AG08395 (cell line): ENCODE measurements at places on chromosomes 2 and 18.

- DNase-seq, result no peak
Observed at GRCh38 chr18:73975266-73975665, 172.4 kb downstream of the FBXO15 start.

- DNase-seq, result no peak
Observed at GRCh38 chr2:127646487-127647241, 711 bp downstream of the GPR17 start.

DNA sequence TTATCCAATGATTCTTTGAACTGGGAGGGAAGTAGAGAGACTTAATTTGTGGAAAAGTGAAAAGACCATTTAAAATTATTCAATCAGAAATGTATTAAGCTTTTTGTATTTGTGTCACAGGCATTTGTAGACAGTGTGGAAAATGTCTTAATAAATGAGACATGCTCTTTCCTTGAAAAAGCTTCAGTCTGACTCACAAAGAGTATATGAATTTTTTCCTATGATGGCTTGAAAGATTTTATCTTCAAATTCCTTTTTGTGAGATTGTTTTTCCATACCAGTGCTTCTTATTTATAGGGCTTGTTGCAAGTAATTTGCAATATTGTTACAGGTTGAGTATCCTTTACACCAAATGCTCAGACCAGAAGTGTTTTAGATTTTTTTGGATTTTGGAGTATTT lies 39.5 kb downstream of the STON1 start:
- peak; percentile 33 for DNase-seq

DNA sequence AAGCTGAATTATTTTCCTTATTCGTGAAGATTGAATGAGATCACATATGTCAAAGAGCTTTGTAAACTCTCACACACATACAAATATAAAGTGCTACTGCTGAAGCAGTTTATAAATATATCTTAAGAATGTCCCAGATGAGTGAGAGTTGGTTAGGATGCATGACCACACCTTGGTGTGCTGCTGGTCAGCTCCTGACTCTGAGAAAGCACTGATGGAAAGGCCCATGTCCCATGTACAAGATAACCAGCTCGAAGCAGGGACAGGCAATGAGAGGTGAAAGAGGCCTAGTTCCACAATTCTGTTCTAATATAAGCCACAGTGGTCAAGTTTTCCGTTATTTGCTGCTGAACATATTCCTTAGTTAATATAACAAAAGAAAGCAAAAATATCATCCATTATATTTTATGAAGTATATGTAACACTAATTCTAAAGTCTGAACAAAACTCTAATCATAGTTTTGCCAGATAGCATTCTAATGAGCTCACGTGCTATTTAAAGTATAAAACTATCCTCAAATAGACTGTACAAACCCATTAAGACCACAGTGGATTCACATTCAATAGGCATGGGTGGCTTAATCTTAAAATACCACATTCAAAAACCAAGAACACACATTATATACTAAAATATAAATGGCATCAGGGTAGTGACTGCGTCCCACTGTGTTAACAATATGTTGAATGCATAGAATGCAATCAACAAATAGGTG lies 49.1 kb downstream of the CHMP3 start:
- no peak for DNase-seq

- peak; percentile 72 for DNase-seq
Observed at GRCh38 chr2:171515672-171516298, 6.5 kb upstream of the CYBRD1 start.

DNA sequence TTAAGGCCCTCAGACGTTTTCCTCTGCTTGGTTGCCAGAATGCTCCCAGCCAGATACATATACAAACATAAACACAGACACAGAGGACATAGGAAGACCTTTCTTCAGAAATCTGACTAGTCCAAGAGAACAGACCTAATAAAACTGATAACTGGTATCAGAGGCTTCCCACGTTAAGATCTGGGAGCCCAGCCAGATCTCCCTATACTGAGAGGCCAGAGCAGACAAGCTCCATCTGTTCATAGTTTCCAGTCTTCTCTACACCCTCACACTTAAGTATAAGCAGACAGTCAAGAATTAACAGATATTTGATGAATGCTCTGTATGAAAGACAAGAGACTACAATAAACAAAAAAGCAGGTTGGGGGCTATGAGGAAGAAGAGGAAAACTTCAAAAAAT lies 240.5 kb upstream of the CHAC2 start:
- DNase-seq, result no peak

- no peak for DNase-seq
Observed at GRCh38 chr2:17069564-17069963, 403.9 kb upstream of the CYRIA start.

- no peak for DNase-seq
Observed at GRCh38 chr2:46200861-46201605, 96.2 kb upstream of the EPAS1 start.

DNA sequence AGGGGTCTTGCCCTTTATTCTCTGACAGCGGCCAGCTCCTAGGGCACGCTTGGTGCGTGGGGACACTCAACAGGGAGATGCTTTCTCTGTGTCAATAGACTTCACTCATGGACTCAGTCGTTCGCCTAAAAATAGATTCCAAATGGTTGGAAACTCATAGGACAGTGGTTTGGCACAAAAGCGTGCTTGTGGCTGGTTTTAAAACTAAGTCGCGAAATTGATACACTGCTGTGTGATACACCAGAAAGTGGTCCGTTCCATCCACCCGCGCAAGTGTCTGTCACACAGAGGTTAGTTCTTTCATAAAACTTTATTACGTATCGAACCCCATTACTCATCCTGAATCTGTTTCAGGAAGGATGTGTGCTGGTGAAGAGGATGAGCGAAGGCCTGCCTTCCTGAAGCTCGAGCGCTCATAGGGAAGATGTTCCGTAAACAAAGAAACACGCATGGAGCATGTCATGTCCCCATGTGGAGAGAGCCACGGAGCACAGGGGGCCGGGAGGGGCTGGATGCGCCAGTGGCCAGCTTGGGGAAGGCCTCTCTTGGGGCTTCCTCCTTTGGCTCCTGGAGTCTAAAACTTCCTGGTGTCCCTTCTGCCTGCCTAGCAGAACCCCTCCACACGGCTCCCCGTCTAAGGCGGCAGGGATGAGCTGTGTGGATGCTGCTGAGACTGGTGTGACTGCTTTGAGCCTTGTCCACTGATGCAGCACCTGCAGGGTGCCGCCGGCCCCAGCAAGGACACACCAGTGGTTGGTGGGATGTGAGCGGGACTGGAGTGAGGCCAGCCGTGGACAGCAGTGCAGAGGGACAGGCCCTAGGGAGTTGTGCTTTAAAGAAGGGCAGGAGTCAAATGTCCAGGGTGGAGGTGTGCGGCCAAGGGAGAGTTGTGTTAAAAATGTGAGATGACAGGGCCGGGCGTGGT lies 207.2 kb downstream of the GBX2 start:
- no peak for DNase-seq

- DNase-seq, result no peak
Observed at GRCh38 chr2:141529659-141530058, 601.2 kb downstream of the LRP1B start.

- DNase-seq, result peak; percentile 2
Observed at GRCh38 chr2:82790206-82791021, 1668.7 kb downstream of the SUCLG1 start.

GRCh38 chr2:114192362-114192761 lies 250.1 kb upstream of the DPP10 start:
- DNase-seq, result no peak

DNA sequence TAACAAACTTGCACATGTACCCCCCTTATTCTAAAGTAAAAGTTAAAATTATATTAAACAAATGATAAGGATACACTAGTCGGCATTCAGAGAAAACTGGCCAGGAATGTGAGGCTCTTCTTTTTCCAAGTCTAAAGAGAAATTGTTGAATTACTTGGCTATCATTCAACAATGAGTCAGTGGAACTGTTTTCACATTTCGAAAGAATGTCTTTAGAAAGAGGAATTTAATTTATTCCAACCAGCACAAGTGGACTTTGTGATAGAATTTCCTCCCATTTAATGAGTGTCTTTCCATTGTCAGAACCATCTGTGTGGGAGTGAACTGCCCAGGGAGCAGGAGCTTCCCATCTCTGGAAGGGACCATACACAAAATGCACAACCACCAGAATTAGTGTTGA lies 792.2 kb downstream of the EPHA4 start:
- DNase-seq, result peak; percentile 10

DNA sequence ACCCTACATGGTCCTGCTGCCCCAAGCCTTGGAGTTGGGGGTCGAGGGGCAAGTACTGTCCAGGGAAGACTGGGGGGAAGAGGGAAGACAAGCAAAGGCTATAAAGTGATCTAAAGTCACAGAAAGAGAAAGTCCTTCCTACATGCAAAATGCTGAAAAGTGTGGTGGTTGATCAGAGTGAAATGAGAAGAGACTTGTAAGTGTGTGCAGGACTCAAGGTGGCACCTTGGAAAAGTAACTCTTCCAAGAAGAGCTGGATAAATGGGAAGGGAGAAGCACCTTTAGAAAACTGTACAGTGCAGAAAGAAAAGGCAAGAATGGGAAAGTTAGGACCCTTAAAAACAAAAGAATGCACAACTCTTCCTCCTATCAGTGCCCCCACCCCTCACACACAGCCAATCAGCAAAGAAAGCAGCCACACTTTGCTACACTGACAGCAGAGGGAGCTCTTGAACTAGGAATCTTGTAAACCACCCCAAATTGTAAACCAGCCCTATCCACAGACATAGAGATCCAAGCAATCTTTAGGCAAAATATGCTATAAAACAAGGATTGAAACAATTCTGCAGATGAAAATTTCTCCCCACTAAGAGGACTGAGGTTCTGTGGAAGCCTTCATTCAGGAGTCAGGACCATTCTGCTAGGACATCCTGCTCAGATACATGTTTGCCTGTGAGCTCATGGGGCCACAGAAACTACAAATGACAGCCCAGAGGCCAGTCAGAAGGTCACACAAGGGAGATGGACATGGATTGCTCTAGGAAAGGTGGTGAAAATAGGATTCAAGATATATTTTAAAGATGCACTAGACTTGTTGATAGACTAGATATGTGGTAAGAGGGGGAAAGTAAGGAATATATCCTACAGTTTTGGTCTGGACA lies 146.4 kb downstream of the FTCDNL1 start:
- DNase-seq, result peak; percentile 64

- no peak for DNase-seq
Observed at GRCh38 chr2:43192744-43193651, 33.4 kb downstream of the ZFP36L2 start.

DNA sequence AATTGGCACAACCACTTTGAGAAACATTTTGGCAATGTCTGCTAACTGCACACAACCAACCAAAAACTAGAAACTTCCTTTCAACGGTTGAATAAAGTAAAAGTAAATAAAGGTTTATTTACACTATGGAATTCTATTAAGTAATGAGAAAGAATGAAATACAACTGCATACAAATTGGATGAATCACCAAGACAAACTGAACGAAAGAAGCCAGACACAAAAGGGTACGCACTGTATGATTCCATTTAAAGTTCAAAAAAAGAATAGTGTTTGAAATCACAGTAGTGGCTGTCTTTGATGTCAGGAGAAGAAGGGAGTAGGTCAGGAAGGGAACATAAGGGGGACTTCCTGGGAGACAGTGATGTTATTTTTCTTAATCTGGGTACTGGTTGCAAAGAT lies 46.5 kb upstream of the SULT1C3 start:
- no peak for DNase-seq

DNA sequence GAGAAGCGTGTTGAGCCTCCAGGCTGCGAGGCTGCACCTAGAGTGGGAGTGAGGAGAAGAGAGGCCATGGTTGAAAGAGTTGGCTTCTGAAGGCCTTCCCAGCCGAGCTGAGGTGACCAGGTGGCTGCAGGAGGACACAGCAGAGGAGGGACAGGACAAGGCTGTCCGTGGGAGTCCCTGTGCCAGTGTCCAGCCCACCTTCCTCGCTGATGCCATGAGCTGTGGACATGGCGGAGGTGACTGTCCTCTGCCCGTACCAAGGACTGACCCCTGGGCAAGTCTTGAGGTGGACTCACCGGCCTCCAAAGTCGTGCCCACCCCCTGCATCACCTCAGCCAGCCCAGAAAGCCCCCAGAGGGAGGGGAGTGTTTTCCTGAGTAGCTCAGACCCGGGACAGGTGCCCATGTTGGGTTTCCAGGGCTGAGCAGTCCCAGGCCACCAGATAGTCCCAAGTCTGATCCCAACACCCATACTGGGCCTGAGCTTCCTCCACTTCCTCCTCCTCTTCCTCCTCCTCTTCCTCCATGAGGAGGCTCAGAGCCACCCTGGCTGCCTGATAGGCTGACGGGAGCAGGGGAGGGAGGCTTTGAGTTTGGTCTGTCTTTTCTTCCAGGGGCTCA lies 43.0 kb upstream of the FOSL2 start:
- DNase-seq, result no peak

GRCh38 chr2:110755491-110756078 lies 23.2 kb downstream of the ACOXL start:
- DNase-seq, result peak; percentile 46

DNA sequence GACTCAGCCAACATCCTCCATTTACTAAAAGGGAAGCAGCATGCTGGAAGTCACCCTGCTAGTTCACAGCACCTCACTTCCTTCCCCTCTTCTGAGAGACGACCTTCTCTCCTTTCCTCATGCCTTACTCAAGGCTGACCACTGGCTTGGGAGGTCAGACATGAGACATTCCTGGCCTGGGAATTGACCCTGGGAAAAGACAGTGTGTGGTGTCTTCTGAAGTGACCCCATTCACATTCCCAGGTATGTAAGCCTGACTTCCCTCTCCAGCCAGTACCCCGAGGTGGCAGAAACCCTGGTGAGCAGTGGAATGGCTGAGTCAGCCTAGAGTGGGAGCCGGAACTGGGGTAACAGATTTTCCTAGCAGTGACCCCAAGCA lies 92.4 kb downstream of the PLB1 start:
- no peak for DNase-seq

DNA sequence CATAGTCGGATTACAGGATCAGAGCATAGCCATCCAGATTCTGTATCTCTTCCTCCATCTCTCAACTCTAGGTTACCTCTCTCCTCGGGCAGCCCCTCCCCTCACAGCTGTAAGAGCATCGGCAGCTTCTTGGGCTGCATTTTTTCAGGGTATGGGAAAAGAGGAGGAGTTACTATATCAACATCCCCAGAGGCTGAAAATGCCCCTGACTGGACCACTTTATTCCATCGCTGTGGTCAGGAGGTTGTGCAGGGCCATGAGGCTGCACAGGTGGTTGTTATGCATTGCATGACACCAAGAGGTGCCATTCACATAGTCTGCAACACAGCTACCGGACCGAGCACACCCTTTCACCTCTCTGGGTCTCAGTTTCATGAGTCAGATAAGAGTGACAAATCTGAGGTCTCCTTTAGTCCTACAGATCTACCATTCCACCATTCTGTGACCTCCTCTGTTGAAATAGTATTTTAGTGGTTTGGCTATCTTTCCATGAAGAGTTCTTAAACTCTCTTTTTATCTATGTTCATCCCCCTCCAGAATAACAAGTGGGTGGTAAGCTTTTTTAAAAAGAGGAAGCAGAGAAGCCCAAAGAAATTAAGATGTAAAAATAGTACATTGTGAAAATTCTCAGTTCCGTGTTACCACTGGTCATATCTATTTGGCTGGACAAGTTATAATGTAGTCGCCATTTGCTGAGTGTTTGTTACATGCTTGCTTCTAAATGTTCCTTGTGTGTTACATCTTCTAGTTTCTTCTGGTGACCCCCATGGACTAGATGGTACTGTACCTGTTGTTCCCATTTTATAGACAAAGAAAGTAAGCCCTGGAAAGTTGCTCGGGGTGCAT lies 56.6 kb upstream of the SLC1A4 start:
- no peak for DNase-seq

GRCh38 chr2:58428096-58429013 lies 187.2 kb upstream of the FANCL start:
- DNase-seq, result no peak
